Stimulated activated CD8-positive, alpha-beta memory T cell treated with anti-CD3 and anti-CD28 coated beads, Interleukin-4, amount 100 ng/mL, for 24 hours (primary cell): ENCODE measurements at places on chromosomes 2 and 18.
A peak's percentile ranks its signal among the peaks of the same experiment; 100 is the strongest.

- DNase-seq = no peak
Observed at GRCh38 chr2:139556789-139557188, 776.6 kb upstream of the NXPH2 start.

- no peak for DNase-seq
Observed at GRCh38 chr18:58903533-58903932, 38.9 kb downstream of the ZNF532 start.

DNA sequence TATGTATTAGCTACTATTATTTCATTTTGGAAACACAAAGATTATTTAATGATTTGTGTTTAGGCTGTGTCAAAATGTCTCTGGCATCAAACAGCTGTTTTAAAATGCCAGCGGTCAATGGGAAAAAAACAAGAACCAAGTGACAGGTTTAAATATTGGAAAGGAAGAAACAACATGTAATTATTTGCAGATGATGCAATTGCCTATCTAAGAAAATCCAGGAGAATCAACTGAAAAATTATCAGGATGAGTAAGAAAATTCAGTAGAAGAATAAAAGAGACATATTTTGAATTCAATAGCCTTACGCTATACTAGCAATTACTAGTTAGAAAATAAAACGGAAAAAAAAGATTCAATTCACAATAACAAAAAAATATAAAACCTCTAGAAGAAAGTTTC, 51.6 kb downstream of the HNRNPLL start:
- DNase-seq = no peak

DNA sequence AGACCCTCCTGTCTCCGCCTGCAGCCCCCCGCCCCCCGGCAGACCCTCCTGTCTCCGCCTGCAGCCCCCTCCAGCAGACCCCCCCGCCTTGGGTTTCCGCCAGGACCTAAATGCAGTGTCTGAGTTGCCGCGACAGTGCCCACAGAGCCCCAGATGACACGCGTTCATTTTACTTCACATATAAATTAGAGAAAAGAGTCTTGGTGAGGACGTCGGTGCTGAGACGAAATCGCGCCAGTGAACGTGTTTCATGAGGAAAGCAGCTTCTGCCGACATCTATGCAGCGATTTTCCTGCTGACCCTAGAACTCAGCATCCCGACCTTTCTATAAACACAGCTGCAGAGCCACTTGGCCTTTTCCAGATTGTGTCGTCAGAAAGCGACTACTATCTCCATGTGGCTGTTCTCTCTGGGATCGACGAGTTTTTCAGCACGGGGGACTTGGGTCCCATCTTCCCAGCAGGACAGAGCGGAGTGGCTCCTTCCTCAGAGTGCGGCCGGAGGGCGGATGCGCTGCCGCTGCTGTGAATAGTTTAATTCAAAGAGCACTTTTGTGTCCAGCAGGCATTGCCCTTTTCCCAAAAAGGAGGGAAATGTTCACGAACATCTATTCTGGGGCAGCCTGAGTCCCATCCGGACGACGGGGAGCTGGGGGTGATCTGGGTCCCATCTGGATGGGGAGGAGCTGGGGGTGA, 136.7 kb downstream of the NFATC1 start:
- no peak for DNase-seq

DNA sequence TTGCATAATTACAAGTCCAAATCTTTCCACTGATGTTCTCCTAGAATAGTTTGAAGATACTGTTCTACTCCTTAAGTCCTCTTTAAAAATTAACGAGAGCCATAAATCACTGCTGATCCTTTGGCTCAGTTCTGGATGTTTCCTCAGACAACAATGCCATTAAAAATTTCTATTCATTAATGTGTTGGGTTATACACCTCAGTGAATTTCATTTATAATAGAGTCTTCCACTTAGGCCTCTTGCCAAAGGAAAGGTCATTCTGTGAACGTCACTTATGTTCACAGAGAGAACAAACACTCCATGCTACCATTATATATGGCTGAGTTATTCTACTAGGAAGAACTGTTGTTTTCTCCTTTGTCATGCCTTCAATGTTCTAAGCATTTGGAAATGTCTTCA, 1472.3 kb upstream of the CELF4 start:
- DNase-seq = no peak

- no peak for DNase-seq
Observed at GRCh38 chr18:48820483-48821250, 130.1 kb downstream of the SMAD7 start.

DNA sequence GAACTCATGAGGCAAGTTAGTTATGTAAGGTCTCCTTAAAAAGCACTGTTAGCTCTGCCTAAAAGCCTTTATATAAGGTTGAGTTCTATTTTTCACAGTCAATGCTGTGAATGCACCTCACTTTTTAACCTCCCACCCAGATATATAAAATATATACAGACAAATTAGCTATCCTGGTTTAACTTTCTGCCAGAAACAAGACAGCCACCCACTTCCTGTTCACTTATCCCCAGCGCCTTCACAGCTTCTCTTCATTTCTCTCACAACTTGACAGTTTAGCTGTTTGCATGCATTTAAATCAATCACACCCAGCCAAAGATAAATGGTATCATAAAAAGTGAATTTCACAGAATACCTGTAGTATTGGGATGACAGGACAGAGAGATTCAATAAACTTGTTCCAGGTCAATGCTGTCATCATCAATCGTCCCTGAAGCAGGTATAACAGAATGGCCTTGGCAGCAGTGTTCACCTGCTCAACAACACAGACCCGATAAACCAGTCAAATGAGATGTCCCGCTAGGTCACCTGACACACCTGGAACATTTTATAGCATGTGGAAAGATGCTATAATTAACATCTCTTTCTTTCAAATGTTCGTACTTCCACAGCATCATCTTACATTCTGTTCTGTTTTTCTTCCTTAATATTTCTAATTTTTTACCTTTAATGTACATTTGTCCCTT, 55.7 kb downstream of the RTTN start:
- DNase-seq = no peak

- no peak for DNase-seq
Observed at GRCh38 chr2:198187841-198188240, 383.4 kb downstream of the PLCL1 start.

DNA sequence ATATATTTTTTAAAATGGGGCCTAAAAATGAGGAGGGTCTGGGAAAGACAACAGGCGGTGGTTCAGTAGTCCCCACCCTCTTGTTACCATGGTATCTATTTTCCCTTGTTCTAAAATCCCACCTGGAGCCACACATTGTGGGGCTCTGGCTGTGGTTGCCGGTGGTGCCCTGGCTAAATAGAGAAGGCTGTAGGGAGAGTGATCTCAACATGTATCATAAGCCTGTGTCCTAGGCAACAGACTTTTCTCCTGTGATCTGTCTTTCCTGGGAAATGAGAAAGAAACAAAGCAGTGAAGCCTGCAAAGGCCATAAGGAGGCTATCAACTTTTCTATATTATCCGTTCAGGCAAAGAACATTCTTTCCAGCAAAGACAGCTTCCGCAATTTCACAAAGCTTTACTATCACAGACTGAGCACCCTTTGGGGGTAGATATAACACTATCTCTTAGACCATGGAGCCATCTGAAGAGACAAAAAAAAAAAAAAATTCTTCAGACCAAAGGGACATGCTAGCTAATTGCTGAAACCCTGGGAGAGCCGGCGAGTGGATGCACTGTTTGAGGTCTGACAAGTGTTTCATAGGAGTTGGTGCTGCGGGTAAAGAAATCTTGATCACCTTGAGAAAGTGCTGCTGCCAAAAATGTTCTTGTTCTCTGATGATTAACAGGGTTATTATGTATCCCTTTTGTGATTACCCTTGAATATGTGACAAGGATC, 879.2 kb upstream of the DDX18 start:
- no peak for DNase-seq

GRCh38 chr2:156512451-156512850, 76.3 kb downstream of the GPD2 start:
- no peak for DNase-seq

- no peak for DNase-seq
Observed at GRCh38 chr2:729376-729861, 52.2 kb upstream of the TMEM18 start.

DNA sequence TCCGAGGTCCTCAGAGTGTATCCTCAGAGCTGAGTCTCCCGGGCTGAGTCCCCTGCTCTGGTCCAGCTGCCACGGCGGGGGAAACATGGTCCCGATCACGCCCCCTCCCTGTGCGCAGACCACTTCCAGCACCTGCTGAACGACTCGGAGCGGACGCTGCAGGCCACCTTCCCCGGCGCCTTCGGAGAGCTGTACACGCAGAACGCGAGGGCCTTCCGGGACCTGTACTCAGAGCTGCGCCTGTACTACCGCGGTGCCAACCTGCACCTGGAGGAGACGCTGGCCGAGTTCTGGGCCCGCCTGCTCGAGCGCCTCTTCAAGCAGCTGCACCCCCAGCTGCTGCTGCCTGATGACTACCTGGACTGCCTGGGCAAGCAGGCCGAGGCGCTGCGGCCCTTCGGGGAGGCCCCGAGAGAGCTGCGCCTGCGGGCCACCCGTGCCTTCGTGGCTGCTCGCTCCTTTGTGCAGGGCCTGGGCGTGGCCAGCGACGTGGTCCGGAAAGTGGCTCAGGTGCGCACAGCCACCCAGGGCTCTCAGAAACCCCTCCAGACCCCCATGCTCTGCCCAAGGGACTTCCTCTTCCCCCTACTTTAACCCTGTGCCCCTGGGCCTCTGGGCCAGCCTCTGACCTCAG, 26.7 kb downstream of the GPC1 start:
- DNase-seq = no peak

- DNase-seq = no peak
Observed at GRCh38 chr2:61193670-61194561, 31.9 kb downstream of the C2orf74 start.

- no peak for DNase-seq
Observed at GRCh38 chr2:148533685-148534084, 110.9 kb upstream of the EPC2 start.

DNA sequence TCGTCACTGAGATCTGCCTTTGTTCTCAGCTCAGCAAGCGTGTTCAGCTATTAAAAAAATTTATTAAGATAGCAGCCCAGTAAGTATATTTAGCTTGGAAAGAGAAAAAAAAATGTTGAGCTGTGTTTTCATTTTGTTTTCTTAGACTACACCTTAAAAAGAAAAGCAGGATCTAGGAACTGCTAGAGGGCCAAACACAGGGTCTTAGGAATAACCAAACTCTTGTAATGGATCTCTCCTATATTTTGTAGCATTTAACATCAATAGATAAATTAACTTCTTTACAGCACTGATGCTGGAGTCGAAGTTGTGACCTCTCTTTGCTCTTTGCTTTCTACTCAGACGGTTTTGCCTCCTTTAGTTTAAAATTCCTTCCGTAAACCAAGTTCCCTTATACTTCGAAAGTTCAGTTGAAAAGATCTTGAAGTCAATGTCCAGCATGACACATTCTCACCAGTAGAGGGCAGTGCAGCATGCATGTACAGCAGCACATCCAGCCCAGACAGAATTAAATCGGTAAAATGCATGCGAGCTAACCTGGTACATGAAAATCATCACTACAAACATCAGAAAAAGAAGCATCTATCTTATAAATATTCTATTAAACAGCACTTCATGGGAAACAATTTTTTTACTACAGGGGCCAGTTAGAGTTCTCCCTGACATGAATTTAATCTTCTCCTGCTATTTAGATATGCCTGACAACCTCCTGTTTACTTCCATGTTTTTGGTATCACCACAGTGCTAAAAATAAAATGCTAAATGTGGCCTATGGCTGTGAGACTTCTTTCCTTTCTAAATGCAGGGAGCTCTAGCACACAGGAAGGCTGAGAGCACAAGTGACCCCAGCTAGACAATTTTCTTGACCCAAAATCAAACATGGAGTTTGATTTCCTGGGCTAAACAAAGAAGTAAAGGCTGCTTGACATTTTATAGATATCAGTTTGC, 48.2 kb upstream of the MAP3K20 start:
- DNase-seq = peak; percentile 54

GRCh38 chr18:76349067-76349715, 145.9 kb downstream of the ZNF516 start:
- DNase-seq = peak; percentile 45
